ENCODE measurements at places on chromosomes 2 and 18. TPM values are rescaled to one million over a fixed set of nuclear protein-coding genes. Genes with fewer than 3 reads are reported as not detected.

DNA sequence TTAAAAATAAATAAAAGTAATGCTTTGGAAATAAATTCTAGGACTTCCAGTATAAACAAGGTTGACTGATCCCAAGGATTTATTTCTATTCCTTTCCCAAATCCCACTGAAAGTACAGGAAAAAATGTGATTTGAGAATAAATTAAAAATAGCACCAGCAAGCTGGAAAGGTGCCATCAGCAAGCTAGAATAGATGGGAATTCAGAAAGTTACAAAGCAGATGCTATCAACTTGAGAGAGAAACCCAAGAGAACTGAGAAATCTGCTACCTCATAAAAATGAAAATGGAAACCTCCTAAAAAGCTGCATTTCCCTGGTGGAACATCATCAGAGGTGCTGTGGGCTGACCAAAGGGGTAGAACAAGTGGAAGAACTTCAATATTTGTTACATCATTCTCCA, 148.6 kb upstream of the KCNJ3 start:
- DNase-seq: no peak

DNA sequence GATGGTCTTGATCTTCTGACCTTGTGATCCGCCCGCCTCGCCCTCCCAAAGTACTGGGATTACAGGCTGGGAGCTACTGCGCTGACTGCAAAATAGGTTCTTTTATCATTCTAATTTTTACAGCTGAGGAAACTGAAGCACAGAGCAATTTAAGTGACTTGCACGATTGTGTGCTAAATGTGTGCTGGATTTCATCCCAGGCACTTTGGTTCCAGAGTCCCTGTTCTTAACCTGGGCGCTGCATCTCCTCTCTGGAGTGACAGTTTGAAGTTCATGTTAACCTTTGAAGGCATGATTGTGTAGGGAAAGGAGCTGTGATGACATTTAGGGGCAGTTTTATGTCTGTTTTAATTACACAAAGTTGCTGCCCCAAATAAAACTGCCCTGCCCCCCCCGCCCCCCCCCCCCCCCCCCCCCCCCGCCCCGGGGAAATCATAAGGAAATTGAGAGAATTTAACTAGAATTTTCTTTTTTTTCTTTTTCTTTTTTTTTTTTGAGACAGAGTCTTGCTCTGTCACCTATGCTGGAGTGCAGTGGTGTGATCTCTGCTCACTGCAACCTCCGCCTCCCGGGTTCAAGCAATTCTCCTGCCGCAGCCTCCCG, 5.6 kb downstream of the ACSL3 start:
- DNase-seq: no peak

DNA sequence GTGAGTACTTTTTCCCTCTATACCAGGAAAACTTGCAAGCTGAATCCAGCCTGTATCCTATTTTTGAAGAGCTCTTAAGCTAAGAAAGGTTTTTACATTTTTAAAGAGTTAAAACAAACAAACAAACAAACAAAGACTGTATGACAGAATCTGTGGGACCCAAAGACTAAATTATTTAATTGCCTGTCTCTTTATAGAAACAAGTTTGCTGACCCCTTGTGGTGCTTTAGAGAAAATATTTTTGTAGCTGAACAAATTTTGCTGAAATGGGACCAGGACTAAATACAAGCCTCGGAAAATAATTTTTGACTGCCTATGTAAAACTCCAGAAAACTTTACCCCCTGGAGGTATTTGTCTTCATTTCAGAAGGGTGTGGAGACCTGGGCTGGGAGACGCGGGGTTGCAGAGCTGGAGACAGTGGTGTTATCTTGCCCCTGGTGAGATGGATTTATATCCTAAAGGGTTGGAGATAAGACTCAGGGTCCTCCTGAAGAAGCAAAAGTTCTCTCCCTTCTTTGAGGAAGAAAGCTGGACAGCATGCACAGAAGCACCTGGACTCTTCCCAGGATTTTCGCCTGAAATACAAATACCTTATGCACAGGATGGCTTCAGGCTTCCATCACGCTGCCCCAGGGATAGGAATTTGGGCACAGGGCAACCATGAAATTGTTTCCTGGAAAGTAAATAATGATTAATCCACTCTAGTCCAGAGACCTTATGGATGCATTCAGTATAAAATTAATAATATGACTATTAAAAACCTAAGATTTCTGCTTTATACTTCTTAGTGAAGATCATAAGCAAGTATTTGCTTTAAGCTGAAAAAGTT, 54.3 kb downstream of the TMX3 start:
- DNase-seq: no peak

DNA sequence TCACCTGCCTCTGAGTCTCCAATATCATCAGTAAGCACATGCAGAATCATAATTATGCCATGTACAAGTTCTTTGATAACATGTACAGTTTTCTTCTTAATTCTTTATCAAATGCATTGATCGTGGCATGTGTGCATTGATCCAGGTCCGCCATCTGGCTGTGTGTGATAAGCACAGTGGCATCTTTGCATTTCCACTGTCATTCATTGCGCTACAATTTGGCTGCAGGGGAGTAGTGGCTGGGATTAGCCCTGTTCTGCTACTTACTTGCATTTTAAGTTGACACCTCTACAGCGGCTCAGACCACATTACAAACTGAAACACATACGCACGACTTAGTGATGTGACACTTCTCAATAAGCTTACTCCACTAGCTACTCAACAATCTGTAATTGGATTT, 83.6 kb upstream of the OTX1 start:
- DNase-seq: no peak

The GALNT3 gene
- total RNA-seq: 17.3 TPM
